NT2/D1 (cell line): ENCODE measurements at places on chromosomes 12 and 14.

DNA sequence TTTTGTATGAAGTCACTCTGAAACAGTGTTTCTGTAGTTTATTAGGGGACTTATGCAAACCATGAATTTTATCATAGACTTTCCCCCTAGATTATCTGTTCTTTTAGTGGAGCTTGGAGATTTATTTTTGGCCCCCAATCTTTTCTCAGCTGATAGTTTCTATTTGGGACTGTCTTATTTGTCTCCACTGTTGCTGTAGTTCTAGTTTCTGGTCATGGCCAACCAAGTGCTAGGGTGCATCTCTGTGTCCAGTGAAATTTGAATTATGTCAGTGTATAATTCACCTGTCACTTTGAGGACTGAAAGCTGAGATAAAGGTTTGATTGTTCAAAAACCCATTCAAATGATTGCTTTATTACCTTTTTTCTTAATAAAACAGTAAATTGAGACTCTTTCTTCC, 61.3 kb downstream of the KTN1 start:
- no peak for DNase-seq

GRCh38 chr12:13094367-13094766, 9.1 kb downstream of the GSG1 start:
- no peak for DNase-seq

DNA sequence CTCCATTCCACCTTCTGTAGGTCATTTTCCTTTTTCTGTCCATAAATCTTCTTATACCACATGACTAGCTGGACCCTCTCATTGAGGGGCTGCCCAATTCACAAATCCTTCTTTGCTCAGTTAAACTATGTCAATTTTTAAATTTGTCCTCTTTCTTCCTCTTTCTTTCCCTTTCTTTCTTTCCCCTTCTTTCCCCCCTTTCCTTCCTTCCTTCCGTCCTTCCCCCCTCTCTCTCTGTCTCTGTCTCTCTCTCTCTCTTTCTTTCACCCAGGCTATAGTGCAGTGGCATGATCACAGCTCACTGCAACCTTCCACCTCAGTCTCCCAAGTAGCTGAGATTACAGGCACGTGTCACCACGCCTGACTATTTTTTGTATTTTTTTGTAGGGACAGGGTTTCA, 47.1 kb upstream of the TMEM263 start:
- DNase-seq: no peak

- no peak for DNase-seq
These were observed 7.3 kb upstream of the EDDM3B start for GRCh38 chr14:20760950-20761349.

DNA sequence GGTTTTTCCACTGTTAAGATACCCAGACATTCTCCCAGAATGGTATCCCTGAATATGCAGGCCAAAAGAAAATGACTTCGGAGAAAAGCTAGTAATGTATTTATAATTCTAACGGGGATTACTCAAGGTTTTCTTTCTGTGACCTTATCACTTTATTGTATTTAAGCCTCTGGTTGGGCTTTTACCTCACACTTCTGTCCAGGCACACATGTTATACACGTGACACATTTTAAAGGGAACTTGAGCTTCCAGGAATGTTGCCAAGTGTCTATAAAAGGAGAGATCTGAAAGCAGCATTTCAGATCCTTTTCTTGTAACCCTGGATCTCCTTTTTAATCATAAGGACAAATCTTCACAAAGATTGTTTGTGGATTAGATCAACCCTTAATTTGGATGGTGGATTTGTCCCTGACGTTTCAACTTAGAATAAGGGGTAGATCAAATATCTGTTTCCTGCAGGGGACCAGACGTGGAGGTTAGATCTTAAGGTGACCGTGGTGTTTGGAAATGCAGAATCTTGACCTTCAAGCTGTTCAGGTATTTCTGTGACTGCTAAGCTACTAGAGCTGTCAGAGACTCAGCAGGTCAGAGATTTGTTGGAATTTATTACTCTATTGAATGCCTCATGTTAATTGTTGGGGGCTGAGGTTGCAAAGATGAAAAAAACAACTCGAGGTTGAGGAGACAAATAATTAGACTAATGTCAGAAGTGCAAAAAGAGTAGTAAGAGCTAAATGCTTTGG, 1.5 kb downstream of the CIPC start:
- no peak for DNase-seq
